ENCODE measurements at places on chromosomes 1 and 21.

DNA sequence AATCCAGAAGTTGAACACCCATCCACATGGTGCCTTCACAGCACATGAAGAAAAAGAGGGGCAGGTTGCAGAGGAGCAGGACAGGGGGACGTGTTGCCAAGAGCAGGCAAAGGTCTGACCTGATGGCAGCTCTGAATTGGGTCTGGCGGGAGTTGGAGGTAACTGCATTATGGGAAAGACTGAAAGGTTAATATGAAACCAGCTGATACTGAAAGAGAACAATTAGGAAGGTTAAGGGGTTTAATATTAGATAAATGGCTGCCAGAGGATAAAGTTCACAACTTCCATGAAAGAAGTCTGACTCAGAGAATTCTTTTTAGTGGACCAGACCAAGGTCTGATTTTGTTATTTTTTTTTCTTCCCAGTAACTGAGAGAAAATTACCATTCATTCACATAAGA, 76.1 kb downstream of the CD58 start:
- DNase-seq = no peak

GRCh38 chr1:95504321-95504720, 270.3 kb downstream of the RWDD3 start:
- no peak for DNase-seq

DNA sequence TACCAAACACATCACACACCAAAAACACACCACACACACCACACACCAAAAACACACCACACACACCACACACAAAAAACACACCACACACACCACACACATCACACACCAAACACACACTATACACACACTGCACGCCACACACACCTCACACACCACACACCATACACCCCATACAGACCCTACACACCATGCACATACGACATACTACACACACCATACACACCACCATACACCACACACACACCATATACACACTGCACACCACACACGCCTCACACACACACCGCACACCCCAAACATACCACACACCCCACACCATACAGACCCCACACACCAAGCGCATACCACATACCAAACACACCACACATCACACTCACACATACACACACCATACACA, 226.9 kb upstream of the PKN2 start:
- DNase-seq = no peak

DNA sequence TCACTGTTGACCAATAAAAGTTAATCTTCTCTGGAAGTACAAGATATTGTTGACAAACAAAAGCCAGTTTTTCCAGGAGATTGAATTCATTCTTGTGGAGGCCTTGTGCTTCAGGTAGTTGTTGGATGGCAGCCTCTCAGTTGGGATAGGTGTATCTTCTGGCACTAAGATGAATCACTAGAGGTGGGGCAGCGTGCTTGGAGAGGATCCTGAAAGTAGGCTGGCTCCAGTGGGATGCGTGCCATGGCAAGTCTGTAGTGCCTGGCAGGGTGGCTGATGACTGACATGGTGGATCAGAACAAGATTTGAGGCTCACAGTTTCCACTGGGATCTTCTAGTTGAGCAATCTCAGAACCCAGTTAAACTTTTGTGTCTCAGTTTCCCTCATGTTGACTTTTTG, 2.4 kb downstream of the VPS13D start:
- no peak for DNase-seq

Data from activated gamma-delta T cell (primary cell).